ENCODE measurements at places on chromosomes 6 and 20. TPM values are rescaled to one million over a fixed set of nuclear protein-coding genes. Genes with fewer than 3 reads are reported as not detected.

Gene WFDC5
- total RNA-seq, result not detected

DNA sequence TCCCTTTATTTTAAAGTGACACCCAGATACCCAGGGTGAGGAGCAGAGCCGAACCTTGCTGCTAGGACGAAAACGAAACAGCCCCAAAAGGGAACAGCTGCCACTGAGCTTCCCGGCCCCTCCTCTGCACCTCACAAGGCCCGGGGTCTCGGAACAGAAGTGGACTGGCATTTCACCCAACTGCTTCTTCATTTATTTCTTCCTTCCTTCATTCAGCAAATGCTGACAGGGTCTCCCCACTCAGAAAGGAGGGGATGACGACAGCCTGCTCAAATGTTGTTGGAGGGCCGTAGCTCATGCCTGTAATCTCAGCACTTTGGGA is 220.3 kb downstream of the PREX1 start:
- H3K27ac ChIP-seq, result no peak overlapping the region
- no peaks in the 10 kb centered on the region for H3K27me3 ChIP-seq
- peaks cover 2% of the 10 kb centered on the region for H3K4me1 ChIP-seq
- no peak overlapping the region for H3K4me3 ChIP-seq
- DNase-seq, result no peak
- no peaks in the 10 kb centered on the region for H3K36me3 ChIP-seq

- no peak for DNase-seq
- peaks cover 19% of the 10 kb centered on the region for H3K4me1 ChIP-seq
- no peak overlapping the region for H3K27ac ChIP-seq
- no peak overlapping the region for H3K4me3 ChIP-seq
Measured at GRCh38 chr20:58696411-58696961, 3.9 kb downstream of the NPEPL1 start.

Gene CALHM6
- total RNA-seq, result 8.5 TPM

Gene MMS22L
- 4.3 TPM for total RNA-seq

DNA sequence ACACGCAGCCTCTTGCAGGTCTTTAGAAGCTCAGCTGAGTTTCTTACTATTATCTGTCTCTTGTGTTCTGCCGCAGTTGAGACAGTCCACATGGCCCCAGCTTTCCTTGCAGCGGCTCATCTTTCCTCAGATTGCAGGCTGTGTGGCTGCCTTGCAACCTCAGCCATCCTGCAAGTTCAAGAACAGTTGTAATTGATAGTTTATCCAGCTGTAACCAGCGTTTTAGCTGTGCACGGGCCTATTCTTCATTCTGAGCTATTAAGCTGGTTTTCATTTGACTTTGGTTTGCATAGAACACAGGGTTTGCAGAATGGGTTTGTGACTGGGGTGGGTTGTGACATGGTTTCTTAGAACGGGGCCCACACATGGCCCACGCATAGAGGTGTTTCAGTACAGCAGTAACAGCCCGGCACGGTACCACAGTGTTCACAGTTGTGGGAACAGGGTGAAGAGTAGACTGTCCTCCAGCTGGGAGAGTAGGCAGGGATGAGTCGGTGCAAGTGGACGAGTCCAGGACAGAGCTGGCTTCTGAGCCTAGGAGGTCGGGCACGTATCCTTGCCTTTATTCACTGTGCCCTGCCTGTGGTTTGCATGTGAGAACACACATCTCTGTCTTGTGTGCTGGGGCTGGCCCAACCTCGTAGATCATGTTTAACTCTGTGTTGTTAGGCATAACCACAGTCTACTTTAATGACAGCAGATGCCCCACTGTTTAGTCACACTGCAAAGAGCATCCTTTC is 89.2 kb downstream of the RPP40 start:
- H3K4me3 ChIP-seq, result no peak overlapping the region
- H3K36me3 ChIP-seq, result no peaks in the 10 kb centered on the region
- H3K27me3 ChIP-seq, result no peaks in the 10 kb centered on the region
- H3K4me1 ChIP-seq, result peaks cover 9% of the 10 kb centered on the region
- no peak overlapping the region for H3K27ac ChIP-seq

DNA sequence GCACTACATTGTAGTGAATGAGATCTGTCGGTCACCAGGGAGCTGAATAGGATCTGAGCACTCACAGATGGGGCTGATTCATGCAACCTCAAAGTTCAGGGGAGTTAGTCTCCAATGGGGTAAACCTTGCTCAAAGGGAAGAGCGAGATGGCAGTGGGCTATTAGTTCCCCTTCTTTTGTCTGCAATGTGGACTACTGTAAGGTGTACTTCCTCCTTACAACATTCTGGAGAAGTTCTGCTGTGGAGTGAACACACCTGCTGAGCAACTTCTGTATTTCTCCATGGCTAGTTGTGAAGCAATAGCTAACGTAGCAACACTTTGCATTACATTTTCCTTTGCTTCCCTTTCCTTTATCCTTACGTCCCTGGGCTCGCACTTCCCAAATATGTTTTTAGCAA is 134.3 kb upstream of the B3GAT2 start:
- no peaks in the 10 kb centered on the region for H3K4me1 ChIP-seq
- no peak overlapping the region for H3K27ac ChIP-seq
- H3K27me3 ChIP-seq, result no peaks in the 10 kb centered on the region
- no peak overlapping the region for H3K4me3 ChIP-seq
- no peak for DNase-seq

Gene MOG
- total RNA-seq, result 0.13 TPM

DNA sequence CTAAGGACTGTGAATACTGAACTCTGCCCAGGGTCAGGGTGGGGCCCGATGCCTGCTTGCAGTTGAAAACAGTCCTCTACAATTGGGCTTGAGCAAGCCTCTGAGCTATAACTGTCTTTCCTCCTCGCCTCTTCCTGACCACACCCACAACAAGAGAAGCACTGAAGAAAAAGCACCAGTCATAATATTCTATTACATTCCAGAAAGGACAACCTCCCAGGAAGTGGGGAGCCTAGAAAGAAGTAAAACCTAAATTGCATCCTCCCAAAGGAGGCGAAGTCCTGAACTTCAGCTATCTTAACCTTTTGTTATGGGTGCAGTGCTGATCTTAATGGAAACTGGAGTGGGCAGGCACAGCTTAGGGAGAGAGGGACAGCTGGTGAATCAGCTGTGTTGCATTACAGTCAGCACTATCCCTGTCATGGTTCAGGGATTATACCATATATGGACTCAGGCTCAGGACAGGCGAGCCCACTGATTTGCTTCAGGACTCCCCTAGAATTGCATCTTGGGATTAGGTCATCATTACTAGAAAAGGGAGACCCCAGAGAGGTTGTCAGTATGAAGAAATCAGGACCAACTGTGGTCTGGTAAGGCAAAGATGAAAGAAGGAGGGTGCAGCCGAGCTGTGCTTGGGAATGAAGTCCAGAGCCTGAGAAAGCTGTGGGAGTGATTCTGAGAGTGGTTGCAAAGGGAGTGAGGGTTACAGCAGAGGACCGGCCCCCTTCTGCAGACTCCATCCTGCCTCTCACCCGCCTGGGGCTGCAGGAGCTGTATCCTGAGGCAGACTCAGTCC is 18.3 kb upstream of the TRAM2 start:
- peak; percentile 59 for DNase-seq
- H3K4me3 ChIP-seq, result no peak overlapping the region
- H3K36me3 ChIP-seq, result no peaks in the 10 kb centered on the region
- peak overlapping the region; percentile 54 for H3K27ac ChIP-seq
- no peaks in the 10 kb centered on the region for H3K27me3 ChIP-seq
- H3K4me1 ChIP-seq, result peaks cover 7% of the 10 kb centered on the region

Gene RAB23
- total RNA-seq, result 19.8 TPM

DNA sequence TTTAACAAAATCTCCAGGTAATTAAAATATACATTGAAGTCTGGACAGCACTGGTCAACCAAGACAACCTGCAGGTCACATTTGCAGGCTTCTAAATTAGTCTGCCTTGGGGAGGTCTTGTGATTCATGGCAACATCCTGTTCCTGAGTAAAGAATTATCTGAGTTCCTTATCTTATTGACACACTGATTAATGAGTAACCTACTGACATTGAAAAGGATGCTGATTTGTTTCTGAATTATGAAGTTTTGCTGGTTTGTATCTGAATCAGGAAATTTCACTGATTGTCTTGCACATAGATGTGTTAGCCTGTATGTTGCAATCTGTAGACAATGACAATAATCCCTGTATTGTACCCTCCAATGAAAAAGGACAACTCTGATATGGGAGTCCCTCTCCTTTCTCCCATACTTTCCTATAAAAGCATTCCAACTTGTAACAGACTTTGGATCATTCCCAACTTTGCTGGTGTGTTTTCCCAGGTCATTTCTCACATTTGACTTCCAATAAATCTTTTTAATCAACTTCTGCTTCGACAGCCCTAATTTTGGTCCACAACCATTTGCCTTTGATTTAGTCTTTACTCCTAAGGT is 80.0 kb downstream of the LAMP5 start:
- no peak overlapping the region for H3K27ac ChIP-seq
- no peaks in the 10 kb centered on the region for H3K36me3 ChIP-seq
- no peak overlapping the region for H3K4me3 ChIP-seq
- no peaks in the 10 kb centered on the region for H3K27me3 ChIP-seq
- no peak for DNase-seq
- H3K4me1 ChIP-seq, result no peaks in the 10 kb centered on the region

DNA sequence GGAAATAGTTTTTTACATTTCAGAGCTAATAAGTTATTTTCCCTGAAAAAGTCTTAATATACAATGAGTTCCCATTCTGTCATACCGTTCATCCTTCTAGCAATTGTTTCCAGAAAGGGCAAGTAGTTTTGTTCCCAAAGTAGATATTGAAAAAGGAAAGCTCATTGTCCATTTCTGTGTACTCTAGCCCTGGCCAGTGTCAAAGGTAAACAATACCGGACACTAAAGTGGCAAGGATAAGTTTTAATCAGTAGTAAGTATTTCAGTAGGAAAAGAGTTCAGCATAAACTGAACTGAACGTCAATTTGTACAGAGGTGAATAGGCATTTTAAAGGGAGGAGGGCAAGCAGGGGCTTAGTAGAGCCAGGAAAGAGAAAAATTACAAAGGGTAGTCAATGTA is 43.5 kb upstream of the CALHM6 start:
- no peaks in the 10 kb centered on the region for H3K27me3 ChIP-seq
- H3K4me3 ChIP-seq, result no peak overlapping the region
- no peak overlapping the region for H3K27ac ChIP-seq
- H3K4me1 ChIP-seq, result peaks cover 11% of the 10 kb centered on the region

DNA sequence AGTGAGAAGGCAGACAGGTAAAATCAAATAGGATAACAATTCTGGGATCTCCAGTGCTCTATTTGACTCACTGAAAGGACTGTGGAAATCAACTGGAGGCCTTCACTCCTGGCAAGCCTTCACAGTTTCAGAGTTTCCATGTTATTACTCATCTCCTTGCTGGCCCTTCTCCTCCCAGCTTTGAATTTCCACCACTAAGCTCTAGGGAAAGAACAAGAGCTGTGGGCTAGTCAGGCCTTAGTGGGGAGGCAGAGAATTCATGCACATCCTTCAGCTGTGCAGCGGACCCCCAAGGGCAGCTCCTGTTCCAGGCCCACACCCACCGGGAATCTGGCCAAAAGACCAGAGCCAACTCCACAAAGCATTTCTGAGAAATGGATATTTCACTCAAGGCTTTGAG is 26.0 kb downstream of the MYLIP start:
- DNase-seq, result no peak
- H3K4me1 ChIP-seq, result no peaks in the 10 kb centered on the region
- no peak overlapping the region for H3K27ac ChIP-seq
- no peaks in the 10 kb centered on the region for H3K27me3 ChIP-seq
- H3K36me3 ChIP-seq, result no peaks in the 10 kb centered on the region
- H3K4me3 ChIP-seq, result no peak overlapping the region

DNA sequence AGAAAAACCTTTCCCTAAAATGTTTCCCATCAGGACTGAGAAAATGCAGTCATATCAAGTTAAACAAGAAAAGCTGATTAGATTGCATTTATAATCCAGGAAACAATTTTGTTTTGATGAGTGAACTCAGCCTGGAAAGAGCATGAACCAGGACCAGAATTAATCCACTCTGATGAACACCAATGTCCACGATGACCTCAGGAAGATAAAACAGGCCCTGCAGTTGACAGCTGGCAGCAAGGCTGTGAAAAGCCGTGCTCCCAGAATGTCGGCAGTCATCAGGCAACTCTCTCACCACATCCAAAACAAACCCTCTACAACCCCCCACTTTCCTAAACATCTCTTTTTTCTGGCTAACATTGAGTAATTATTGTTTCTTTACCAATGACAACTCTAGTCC is 74.0 kb upstream of the PROKR2 start:
- H3K4me3 ChIP-seq, result no peak overlapping the region
- no peak for DNase-seq
- no peak overlapping the region for H3K27ac ChIP-seq
